SHP77 (cell line): ENCODE measurements at places on chromosomes 4 and X.

- no peak for DNase-seq
Measured at GRCh38 chr4:100708776-100709175, 191.0 kb upstream of the EMCN start.

GRCh38 chr4:56448301-56448700, 12.2 kb downstream of the PAICS start:
- DNase-seq = no peak

- no peak for DNase-seq
Measured at GRCh38 chr4:27807207-27807606, 946.6 kb downstream of the STIM2 start.

DNA sequence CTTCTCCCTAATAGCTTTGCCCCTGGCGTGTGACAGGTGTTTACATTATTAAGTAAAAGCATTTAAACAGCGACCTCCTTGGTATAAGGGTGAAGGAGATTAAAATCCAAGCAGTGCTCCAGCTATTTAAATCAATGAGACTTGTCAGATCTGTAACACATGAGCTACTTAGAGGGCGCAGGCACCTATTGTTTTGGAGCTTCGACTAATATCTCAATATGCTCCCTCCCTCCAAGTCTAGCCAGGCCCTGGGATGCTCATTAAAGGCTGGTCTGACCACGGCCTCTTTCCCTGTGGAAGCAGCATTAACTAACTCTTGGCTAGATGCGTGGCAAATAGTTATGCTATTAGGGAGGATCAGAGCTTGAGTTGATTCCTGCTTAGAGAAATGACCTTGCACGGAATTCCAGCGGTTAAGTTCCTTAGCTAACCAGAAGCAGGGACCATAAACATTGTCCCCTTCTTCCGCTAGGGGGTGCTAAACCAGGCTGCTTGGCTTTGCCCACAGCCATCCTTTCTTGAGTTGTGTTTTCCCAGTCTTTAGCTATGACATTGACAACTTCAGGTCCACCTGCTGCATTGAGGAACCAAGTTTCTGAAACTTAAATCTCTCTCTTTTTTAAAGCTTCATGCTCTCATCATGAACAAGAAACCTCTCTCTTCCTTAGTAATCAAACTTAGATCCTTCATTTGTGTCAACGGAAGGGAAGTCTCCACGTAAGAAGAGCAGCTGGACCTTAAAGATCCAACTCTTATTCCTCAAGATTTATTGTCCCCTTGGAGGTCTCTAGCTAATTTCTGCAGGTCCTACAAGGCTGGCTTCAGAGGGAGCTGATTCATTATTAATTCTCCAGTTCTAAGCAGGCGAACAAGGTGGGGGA, 80.7 kb upstream of the IGFBP7 start:
- DNase-seq = peak; percentile 15

DNA sequence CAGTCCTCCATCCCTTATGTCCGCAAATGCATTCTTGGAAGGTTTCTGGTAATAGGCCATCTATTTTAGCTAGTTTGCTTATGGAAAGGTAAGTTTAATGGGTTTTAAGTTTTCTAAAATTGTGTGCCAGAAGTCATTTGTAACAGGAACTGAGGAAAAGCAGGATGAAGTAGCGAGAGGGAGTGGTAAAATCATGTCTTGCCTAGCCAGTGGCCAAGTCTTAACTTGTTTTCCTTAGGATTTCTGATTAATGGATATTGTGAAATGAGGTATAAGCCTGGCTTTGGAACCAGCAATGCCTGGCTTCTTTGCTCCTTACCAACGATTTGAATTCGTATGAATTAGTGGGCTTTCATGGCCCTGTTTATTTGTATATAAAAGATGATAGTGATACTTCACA, 7.3 kb downstream of the SEC24B start:
- no peak for DNase-seq
